Mesangial cell (primary cell): ENCODE measurements at places on chromosomes 16 and 17. TPM values are rescaled to one million over a fixed set of nuclear protein-coding genes. Genes with fewer than 3 reads are reported as not detected.

MLST8 gene
- 129 and 184 TPM in 2 replicates for total RNA-seq

HOXB9 gene
- total RNA-seq = 27.1 and 43.1 TPM in 2 replicates

WDR45B gene
- 71.7 and 72.5 TPM in 2 replicates for total RNA-seq

HAS3 gene
- 1.0 and 3.6 TPM in 2 replicates for total RNA-seq

C16orf86 gene
- total RNA-seq = 7.0 and 10.8 TPM in 2 replicates

CCL7 gene
- not detected in 2 replicates for total RNA-seq

CALCOCO2 gene
- 14.5 and 15.6 TPM in 2 replicates for total RNA-seq

PROCA1 gene
- 1.0 and 1.6 TPM in 2 replicates for total RNA-seq

PABPN1L gene
- not detected in 2 replicates for total RNA-seq

DCAF7 gene
- total RNA-seq = 46.0 and 50.2 TPM in 2 replicates

EARS2 gene
- 23.3 and 49.9 TPM in 2 replicates for total RNA-seq

SEZ6L2 gene
- 13.0 and 66.6 TPM in 2 replicates for total RNA-seq

POLR3K gene
- 3.4 and 10.8 TPM in 2 replicates for total RNA-seq

HOXB4 gene
- total RNA-seq = 1.5 and 4.1 TPM in 2 replicates

CTRB2 gene
- total RNA-seq = not detected in 2 replicates

ZNF200 gene
- total RNA-seq = 4.6 and 4.9 TPM in 2 replicates

CLDN7 gene
- 12.4 and 33.1 TPM in 2 replicates for total RNA-seq

BEAN1 gene
- 0.81 and 4.3 TPM in 2 replicates for total RNA-seq

ZNF750 gene
- not detected in 2 replicates for total RNA-seq

LRRC46 gene
- 0.16 TPM in 1 of 2 replicates, not detected in the other for total RNA-seq

OTOP2 gene
- not detected in 2 replicates for total RNA-seq
